ENCODE measurements at places on chromosomes 6 and 20.

DNA sequence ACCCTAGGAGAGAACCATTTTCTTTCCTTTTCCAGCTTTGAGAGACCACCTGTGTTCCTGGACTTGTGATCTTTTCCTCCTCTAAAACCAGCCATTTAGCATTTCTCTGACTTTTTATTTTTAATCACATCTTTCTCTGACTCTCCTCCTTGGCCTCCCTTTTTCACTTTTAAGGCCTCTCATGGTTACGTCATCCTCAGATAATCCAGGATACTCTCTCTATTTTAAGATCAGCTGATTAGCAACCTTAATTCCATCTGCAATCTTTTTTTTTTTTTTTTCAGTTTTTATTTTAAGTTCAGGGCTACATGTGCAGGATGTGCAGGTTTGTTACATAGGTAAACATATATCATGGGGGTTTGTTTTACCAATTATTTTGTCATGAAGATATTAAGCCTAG, 54.0 kb downstream of the RFPL4B start:
- DNase-seq, result no peak

DNA sequence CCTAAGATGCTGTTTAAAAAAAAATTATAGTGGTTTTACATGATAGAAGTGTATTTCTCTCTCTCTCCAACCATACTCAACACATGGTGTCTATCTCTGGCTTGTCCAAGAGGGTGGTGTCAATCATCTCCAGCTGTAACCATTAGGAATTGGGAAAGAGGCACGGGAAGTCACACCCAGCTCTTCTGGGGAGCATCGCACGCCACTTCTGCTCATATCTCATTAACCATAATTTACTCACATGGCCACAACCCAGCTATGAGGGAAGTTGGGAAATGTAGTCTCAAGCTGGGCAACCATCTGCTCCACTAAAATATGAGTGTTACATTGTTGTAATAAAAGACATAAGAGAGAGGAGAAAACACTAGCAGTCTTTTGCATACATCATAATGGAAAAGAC, 30.4 kb upstream of the TSHZ2 start:
- DNase-seq, result no peak

DNA sequence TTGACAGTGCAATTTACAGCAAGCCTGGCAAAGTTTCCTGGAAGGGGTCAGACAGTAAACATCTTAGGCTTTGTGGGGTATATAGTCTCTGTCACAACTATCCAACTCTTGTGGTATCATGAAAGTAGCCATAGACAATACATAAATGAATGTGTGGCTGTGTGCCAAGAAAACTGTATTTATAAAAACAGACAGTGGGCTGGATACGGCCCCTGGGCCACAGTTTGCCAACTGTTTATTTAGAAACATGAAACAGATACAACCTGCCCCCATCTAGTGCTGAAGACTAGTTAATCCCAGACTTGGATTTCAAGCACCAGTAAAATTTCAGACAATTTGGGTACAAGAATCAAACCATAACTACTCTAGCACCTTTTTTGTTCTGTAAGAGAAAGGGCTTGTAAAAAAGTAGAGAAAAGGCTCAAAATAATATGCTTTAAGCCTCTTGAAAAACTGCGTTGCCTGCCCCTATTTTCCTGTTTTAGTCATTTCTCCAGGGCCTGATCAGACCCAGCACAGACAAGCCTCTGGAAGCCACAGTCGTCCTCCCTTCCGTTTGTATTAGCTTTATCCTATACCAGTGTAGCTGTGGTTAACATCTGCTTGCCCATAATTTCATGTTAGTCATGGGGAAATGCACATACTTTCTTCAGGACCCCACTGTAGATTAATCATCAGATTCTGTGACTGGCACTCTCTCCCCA, 30.8 kb downstream of the JAG1 start:
- DNase-seq, result no peak

DNA sequence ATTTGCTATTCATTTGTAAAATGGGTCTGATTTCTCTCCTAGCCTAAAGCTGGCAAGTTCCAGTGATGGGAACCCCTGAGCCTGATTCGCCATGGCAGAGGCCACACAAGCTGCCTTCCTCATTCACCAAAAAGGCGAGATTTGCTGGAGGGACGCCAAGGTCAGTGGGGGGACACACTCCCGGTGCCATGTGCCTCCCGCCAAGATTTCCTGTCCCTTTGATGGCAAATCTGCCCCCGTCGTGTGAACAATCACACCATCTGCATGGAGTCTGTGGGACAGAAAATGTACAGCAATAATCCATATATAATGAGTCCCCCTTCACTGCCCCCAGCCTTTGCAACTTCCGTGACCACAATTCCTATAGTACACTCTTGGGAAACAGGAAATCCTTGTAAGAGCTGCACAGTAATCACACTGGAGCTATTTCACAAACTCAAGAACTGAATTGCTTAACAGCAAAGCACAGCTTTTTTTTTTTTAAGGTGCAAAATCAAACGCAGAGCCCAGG, 15.7 kb upstream of the IGF2R start:
- DNase-seq, result no peak

- DNase-seq, result no peak
Observed at GRCh38 chr6:41085182-41085581, 12.4 kb downstream of the NFYA start.

GRCh38 chr6:136524936-136525413, 25.2 kb downstream of the MAP7 start:
- no peak for DNase-seq

DNA sequence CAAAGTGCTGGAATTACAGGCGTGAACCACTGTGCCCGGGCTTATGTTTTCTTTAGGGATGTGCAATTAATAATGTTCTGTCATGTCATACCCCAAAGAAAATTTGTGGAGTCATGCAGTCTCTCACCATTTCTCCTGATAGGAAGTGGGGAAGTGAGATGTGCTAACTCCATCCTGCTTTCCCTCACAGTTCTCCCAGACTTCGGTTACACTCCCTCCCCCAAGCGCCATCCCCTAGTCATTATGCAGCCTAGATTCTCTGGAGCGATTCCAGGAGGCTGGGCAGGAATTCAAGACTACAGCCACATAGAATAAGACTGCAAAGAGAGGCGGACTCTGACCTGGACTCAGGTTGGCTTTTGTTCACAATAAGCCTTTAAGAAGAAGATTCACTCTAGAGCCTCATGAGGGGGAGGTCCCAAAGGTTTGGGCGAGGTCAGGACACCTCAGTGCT, 271.4 kb downstream of the ALDH8A1 start:
- no peak for DNase-seq

DNA sequence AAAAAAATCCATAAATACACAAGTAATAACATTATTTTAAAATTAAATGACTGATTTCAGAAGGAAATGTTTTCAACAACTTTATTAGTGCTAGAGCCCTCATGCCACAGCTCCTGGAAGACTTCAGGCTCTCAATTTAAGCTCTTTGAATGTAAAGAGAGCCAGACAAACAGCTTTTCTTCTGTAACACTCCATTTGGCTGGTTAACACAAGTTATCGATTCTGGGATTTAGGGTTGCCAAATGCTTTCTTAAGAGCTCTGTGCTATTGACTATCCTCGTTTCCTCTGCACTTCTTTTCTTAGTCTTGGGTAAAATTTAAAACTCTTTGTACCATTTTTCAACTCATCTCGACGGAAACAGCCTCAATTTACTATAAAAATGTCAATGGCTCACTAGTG, 402.5 kb downstream of the PRKN start:
- no peak for DNase-seq

DNA sequence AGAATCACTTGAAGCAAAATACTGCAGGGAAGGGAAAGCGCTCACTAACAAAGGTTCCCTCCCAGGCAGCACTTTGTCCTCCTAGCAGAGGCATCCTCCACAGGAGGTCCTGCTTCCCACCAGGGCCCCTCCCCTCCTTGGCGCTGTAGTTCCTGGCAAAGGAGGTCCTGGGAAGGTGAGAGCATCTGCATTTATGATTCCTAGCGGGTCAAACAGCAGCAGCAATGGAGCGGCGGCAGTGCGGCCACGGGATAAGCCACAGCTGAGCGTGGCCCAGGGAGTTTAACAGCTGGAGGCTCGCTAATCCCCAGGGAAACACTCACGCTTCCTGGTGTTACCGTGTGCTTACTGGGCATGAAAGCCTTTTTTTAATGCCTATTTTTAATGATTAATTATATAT, 185.8 kb downstream of the TTLL2 start:
- no peak for DNase-seq

DNA sequence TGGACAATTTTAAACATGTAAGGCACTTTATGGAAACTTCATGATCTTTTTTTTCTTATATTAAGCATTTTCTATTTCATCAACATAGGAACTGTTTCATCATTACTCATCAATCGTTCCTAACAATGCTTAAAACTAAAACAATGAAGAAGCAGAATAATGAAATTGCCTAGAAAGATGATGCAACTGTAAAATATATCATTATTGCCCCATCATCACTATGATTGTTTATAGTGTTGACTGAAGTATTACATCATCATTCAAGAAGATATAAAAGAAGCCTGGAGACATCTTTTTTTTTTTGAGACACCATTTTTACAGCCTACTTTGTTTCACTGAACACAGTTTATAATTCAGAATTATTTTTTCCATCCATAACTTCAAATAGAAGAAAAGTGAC, 147.2 kb downstream of the TRDN start:
- no peak for DNase-seq

GRCh38 chr6:124479991-124480430, 482.2 kb upstream of the RNF217 start:
- no peak for DNase-seq

DNA sequence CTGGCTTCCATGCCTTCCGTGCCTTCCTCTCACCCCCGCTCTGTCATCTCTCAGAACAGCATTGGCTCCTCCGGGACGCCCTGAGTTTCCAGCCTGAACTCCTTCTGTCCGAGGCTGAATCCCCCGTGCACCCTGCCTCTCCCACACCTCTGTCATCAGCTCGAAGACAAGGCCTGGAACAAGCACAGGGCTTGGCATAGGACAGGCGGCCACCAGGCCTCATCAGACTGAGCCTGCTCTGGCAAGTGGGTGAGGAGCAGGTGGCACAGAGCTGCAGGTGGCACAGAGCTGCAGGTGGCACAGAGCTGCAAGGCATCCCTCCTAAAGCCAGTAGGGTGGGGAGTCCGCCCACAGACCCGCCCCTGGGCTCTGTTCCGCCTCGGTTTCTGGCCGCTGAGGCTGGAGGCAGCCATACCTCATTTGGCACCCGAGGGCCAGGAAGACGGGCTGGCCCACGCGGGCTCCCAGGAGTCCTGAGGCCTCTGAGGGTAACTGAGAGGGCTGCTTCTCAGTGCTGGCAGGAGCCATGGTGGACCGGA, 60.2 kb downstream of the EZR start:
- peak; percentile 16 for DNase-seq

- DNase-seq, result no peak
Observed at GRCh38 chr6:41326092-41326491, 9.3 kb upstream of the NCR2 start.

DNA sequence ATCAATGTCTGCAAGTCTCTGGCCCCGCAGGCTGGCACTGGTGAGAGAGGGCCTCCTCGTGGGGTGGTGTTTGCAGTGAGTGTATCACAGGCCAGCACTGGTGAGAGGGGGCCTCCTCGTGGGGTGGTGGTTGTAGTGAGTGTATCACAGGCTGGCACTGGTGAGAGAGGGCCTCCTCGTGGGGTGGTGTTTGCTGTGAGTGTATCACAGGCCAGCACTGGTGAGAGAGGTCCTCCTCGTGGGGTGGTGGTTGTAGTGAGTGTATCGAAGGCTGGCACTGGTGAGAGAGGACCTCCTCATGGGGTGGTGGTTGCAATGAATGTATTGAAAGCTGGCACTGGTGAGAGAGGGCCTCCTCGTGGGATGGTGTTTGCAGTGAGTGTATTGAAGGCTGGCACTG, 53.3 kb upstream of the SLC22A1 start:
- no peak for DNase-seq

DNA sequence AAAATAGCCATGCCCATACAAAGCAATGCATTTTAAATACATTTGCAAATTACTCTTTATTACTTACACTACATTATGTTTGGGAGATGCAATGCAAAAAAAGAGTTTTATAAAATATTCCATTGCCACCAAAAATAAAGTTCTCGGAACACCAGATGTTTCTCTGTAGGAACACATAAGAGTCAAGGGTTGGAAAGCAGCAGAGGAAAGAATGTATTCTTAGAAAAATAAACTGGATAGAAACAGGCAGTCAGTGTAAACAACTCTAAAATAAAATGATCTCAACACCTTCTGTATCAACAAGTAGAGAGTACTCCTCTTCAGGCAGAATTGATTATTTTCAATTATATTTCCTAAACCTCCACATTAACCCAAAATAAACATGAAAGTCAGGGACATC, 28.1 kb downstream of the KIF13A start:
- no peak for DNase-seq

DNA sequence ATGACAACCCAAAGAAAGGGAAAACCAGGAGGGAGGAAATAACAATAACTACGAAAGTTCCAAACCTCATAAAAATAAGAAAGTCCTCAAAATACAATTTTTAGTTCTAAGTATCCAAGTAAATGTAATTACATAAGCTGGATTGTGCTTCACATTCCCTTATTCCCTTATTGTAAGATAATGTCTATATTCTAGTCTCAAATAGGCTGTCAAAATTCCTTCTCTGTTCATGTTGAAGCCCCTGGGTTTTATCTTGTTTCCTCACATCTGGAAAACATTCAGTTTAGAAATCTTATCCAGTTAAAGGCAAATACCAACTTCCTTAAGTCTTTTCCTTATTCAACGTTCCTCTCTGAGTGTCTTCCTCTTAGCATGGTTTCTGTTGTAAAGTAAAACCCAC, 282.3 kb downstream of the CD109 start:
- DNase-seq, result no peak

DNA sequence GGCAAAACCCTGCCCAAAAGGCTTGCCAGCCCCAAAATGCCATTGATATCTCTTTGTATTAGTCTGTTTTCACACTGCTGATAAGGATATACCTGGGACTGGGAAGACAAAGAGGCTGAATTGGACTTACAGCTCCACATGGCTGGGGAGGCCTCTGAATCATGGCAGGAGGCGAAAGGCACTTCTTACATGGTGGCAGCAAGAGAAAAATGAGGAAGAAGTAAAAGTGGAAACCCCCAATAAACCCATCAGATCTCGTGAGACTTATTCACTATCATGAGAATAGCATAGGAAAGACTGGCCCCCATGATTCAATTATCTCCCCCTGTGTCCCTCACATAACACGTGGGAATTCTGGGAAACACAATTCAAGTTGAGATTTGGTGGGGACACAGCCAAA, 28.6 kb downstream of the MBOAT1 start:
- DNase-seq, result no peak

GRCh38 chr6:1700278-1700967, 90.7 kb downstream of the FOXC1 start:
- DNase-seq, result no peak
